HAP-1 (cell line): ENCODE measurements at places on chromosomes 16 and 17.
A peak's percentile ranks its signal among the peaks of the same experiment; 100 is the strongest.

DNA sequence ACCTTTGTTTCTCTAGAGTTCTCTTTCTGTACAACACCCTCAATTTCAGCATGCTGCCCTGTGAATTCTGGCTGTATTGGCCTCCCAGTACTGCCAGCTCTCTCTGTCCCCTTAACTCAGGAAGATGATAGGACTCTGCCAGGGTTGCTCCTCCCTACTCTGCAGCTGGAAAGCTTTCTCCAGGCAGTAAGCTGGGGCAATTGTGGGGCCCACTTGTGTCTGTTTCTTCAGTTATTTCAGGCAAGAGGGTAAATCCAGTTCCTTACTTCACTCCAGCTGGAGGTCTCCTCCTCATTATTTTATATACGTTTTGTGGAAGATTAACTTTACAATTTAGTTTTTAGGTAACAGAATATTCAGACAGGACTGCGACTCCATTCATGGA, 9.9 kb downstream of the C17orf100 start:
- no peak for DNase-seq

DNA sequence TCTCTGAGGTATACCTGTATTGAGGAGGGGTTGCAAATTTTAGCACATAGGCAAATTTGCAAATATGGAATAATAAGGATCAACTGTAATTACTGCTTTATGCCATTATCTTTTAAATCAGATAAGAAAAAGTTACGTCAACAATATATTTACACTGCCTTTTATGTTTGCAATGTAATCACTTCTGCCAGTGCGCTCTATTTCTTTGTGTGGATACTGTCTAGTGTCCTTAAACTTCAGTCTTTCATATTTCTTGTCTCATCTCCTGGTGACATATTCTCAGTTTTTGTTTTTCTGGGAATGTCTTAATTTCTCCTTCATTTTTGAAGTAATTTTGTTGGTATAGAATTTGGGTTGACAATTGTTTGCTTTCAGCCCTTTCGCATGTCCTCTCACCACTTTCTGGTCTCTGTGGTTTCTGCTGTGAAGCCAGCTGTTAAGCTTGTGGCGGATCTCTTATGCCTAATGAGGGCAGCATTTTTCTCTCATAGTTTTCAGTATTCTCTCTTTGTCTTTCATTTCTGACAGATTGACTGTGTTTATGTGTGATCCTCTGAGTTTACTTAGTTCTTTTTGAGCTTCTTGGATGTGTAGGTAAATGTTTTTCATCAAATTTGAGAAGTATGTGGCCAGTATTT, 37.6 kb upstream of the ABCC11 start:
- DNase-seq, result no peak

- no peak for DNase-seq
Observed at GRCh38 chr16:54347961-54348360, 61.4 kb upstream of the IRX3 start.

- no peak for DNase-seq
Observed at GRCh38 chr17:57050306-57050705, 34.7 kb upstream of the AKAP1 start.

GRCh38 chr17:32099686-32100085, 42.6 kb upstream of the RHOT1 start:
- no peak for DNase-seq

DNA sequence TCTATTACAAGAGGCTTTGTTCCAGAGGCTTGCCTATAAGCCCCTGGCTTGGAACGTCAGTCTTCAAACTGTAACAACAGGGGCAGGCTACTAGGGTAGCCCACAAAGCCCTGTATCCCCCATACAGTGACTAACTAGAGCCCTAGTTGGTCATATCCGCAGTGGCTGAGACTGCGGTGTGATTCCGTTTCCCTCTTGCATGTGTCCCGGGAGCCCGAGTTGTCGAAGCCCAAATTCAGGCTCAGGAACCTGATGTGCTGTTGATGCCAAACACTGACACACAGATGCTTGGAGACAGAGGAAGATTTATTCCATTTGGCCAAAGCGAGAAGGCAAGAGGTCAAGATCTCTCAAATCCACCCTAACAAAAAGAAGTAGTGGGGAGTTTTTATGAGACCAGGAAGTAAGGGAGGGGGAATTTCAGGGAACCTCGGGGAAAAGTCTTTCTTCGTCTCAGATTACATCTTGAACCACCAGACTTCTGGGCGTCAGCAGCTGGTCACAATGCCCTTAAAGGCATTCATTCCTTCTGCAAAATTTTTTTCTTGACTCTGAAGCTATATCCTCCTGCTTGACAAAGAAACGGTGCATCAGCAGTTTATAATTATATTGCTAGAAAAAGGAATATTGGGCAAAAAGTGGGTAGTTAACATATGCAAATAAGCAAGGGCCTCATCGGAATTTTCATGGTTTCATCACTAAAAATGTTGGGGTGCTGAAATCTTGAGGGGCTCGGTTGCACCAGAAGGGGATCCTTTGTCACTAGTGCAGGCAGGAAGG, 879 bp downstream of the SLFN5 start:
- DNase-seq, result peak; percentile 40
